Uterine smooth muscle cell (primary cell): ENCODE measurements at places on chromosomes 16 and 17. TPM values are rescaled to one million over a fixed set of nuclear protein-coding genes. Genes with fewer than 3 reads are reported as not detected.

The CD7 gene
- total RNA-seq: not detected in 2 replicates

The PRAC2 gene
- total RNA-seq: not detected in 2 replicates

The FAHD1 gene
- 66.5 and 87.0 TPM in 2 replicates for total RNA-seq

The KRT33B gene
- 1.1 and 2.7 TPM in 2 replicates for total RNA-seq

The SP6 gene
- 0.11 TPM in 1 of 2 replicates, not detected in the other for total RNA-seq

The FBXW10B gene
- 0.62 and 0.89 TPM in 2 replicates for total RNA-seq

The ALDH3A1 gene
- 0.50 TPM in 1 of 2 replicates, not detected in the other for total RNA-seq

The AFMID gene
- total RNA-seq: 17.6 and 25.6 TPM in 2 replicates

The CENPV gene
- total RNA-seq: 13.6 and 35.5 TPM in 2 replicates

The SMPD3 gene
- total RNA-seq: under 0.01 and 0.12 TPM in 2 replicates

The SLC38A7 gene
- total RNA-seq: 34.1 and 43.5 TPM in 2 replicates

The CCL8 gene
- not detected in 2 replicates for total RNA-seq

The KRTAP2-2 gene
- not detected in 2 replicates for total RNA-seq

The CLEC3A gene
- total RNA-seq: not detected in 2 replicates

The CNEP1R1 gene
- total RNA-seq: 34.7 and 38.7 TPM in 2 replicates

The BEAN1 gene
- total RNA-seq: 0.11 and 0.12 TPM in 2 replicates

The TBX4 gene
- under 0.01 TPM in 1 of 2 replicates, not detected in the other for total RNA-seq

The KCNH4 gene
- not detected in 2 replicates for total RNA-seq

The MYADML2 gene
- total RNA-seq: 0.12 TPM in 1 of 2 replicates, not detected in the other
